ENCODE measurements at places on chromosomes 5 and 9.

DNA sequence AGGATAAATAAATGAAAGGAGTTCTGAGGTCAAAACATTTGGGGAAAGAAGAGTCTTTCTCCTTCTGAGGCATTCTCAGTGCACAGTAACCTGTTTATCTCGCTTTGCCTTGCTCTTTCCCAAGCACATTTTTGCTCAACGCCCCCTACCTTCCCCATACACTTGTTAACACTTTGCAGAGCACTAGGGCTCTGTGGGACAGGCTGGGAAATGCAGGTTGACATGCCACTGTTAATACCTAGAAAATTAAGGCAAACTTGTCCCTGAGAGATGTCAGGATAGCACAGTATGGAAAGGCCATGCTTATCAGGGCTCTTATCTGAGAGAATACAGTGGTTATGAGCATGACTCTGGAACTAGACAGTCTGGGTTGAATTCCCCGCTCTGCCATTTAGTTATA lies 152.0 kb downstream of the DOCK8 start:
- no peak for DNase-seq

DNA sequence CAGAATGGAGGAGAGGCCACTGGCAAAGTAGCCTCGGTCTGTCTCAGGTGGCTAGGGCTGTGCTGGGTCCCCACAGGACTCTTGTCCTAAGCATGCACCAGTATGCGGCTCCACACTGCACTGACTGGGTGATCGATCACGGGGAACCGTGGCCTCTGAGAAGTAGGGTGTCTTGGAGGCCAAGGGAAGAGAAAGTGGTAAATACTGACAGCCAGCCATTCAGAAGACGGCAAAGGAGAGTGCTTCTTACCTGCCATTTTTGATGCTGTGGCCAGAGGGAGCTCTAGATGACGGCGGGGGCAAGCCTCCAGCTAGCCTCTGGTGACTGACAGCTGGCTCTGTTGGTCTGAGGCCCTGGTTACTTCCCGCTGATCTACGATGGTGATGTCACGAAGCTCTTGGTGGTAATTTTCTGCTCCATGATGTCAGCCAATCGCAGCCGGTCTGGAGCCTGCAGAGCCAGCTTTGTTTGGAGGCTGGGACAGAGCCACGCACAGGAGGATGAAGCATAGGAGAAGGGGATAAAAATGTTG lies 40.4 kb upstream of the GADD45G start:
- DNase-seq, result peak; percentile 27

GRCh38 chr5:116291271-116291670 lies 206.4 kb downstream of the COMMD10 start:
- no peak for DNase-seq

DNA sequence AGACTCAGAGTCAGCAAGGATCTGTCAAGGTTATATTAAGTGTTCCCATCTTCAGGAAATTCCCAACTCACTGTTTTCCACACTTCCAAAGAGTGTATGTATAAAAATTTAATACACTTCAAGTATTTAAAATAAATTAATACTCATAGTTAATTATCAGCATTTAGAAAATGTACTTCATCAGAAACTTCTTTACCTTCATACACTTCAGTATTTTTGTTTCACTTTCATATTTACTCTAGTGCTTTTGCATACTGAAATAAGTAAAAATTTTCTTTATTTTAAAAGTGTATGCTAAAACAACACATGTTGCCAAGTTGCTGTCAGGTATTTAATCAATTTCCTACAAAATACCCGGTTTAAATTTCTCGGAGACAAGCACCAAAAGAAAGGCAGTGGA lies 16.5 kb downstream of the RICTOR start:
- DNase-seq, result no peak

DNA sequence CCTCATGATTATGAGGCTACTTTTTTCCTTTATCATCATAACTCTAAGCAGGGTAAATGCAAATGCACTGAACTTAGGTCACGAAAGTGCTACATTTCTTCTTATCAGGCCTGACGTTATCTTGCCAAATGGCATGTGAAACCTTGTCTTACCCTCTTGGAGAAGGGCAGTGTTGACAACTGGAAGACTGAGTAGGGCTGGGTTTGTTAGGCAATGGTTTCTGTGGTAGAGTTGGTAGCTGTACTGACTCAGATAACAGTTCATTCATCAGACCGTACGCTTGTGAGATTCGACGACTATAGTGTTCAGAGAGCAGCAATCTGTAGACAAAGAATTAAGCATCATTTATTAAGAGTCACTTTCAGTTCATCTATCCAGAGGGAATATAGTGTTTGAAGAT lies 127.7 kb downstream of the CPLANE1 start:
- no peak for DNase-seq

GRCh38 chr9:103889989-103890388 lies 204.1 kb upstream of the SMC2 start:
- DNase-seq, result no peak

- DNase-seq, result no peak
Measured at GRCh38 chr5:68465934-68466551, 250.5 kb downstream of the PIK3R1 start.

DNA sequence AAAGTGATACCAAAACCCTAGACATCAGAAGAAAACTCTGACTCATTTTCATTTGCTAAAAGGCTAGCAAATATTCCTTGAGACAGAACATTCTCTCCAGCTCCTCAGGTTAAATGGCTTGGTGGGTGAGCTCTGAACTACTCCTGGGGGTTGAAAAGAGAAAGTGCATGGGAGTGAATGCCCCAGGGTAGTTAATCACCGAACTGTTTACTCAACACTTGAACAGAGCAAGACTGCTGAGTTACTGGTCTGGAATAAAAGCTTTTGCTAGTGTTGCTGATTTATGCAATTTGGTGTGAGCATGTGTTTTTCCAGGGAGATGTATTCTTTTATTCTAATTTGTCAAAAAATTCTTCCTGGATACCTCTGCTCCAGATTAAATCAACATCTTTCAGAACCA lies 88.3 kb upstream of the PRDM9 start:
- DNase-seq, result no peak

- DNase-seq, result no peak
Measured at GRCh38 chr5:32630867-32631491, 45.6 kb downstream of the SUB1 start.

GRCh38 chr5:115349001-115349817 lies 52.8 kb upstream of the CCDC112 start:
- no peak for DNase-seq

DNA sequence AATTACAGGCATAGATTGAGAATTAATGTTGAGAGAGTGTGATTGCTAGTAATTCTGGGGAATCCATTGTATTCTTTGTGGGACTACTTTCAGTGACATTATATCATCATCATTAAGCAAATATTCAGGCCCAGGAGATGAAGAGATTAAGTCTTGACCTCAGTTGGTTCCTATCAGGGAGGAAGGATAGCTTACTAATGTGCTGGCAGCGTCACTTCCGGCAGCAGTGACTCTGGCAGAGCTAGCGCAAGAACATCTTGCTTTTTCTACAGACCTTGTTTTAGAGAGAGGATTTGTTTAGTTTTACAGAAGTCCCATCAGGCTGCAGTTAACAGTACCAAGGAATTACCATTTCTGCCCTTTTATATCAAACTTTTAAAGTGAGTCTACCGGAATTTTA lies 20.3 kb downstream of the OSTF1 start:
- DNase-seq, result no peak

DNA sequence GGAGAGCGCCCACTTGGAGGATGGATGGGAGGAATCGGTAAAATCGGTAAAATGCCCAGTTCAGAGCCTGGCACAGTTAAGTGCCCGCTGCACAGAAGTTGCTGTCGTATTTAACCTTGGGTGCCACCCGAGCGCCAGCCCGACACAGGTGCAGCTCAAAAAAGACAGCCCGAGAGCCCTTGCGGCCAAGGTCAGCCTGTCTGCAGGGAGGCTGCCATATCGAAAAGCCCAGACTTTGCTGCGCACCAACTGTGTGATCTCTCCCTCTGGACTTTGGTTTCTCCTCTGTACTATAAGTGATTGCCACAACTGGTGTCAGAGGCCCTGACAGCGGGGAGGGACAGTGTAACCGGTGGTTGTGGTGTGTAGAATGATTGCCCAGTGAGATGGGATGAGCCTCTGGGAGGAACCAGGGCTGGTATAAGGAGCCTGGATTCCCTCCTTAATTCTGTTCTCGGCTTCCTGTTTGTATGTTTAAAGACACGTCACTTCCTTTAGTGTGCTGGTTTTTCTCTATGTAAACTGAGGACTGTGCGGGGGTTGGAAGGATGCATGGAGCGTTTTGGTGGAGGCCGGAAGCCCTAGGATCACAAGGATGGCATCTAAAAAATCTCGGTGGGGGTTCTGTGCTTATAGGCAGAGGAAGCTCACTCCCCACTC lies 792 bp downstream of the NTMT1 start:
- DNase-seq, result peak; percentile 59

- no peak for DNase-seq
Measured at GRCh38 chr5:41841325-41841724, 28.9 kb downstream of the OXCT1 start.

- DNase-seq, result no peak
Measured at GRCh38 chr5:30572279-30572678, 621.2 kb upstream of the CDH6 start.

- DNase-seq, result no peak
Measured at GRCh38 chr5:122906768-122907167, 61.4 kb downstream of the SNX24 start.

- DNase-seq, result no peak
Measured at GRCh38 chr5:158854260-158854783, 245.4 kb downstream of the EBF1 start.

- no peak for DNase-seq
Measured at GRCh38 chr9:107976767-107977166, 487.2 kb upstream of the KLF4 start.

DNA sequence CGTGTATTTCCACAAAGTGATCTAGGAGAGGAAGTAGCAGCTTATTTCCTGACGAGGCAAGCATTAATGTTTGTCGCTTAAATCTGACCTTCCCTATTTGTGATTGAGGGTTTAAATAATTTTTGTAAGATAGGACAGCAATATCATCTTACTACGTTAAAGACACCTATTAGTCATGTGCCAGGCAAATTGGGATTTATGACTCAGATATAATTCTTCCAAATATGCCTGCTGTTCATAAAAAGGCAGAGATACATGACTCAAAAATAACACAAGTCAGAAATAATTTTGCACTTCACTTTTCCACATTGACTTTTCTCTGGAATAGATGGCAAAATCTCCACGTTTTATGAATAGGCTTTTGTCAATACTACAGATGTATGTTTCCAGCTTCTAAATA lies 43.0 kb upstream of the CDH12 start:
- DNase-seq, result no peak

DNA sequence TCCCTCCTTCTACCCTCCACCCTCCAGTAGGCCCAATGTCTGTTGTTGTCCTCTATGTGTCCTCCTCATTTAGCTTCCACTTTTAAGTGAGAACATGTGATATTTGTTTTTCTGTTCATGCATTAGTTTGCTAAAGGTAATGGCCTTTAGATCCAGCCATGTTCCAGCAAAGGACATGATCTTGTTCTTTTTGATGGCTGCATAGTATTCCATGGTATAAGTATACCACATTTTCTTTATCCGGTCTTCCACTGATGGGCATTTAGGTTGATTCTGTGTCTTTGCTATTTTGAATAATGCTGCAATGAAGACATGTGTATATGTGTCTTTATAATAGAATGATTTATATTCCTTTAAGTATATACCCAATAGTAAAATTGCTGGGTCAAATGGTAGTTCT lies 232.5 kb upstream of the PRR16 start:
- no peak for DNase-seq

- no peak for DNase-seq
Measured at GRCh38 chr9:136193891-136194279, 11.0 kb downstream of the LHX3 start.

- DNase-seq, result peak; percentile 47
Measured at GRCh38 chr5:157670662-157671591, at the start of gene C5orf52. Gene C5orf52, plus strand, starts transcription at chr5:157671533. Its CDS starts 82 bp downstream, at chr5:157671615.

GRCh38 chr9:73579823-73580222 lies 428.2 kb downstream of the ANXA1 start:
- DNase-seq, result no peak

DNA sequence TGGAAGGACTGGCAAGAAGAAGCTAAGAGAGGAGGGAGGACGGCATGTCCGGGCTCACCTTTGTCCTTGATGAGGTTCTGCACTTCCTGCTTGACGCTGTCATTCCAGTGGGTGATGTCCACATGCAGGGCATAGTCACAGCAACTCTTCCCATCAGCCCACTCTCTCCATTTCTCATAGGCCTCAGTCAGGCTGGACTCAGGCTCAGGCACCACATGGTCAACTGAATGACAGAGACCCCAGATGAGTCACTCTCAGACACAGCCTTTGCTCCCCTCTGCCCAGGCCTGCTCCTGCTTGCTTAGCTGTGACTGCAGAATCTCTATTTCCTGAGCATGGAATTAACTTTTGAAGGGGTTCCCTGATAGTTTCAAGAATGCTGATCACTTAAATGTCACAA lies 94.2 kb downstream of the DPYSL3 start:
- no peak for DNase-seq

DNA sequence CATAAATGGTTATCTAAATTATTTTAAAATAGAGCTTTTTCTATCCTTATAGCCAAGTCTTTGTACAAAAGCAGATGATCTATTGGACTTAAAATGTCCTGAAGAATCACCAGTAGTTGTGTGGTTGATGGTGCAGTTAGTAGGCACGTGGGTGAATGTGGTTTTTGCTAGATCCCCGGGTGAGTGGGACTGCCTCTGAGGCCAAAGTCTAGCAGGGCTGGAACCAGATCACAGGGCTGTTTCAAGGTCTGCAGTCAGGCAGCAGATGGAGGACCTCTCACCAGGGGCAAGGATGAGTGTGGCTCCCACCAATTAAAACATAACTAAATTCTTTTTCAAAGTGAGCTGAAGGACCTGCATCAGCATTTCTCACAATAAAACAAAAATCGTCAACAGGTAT lies 604.7 kb upstream of the FTMT start:
- DNase-seq, result no peak

- no peak for DNase-seq
Measured at GRCh38 chr9:70049236-70049635, 5.6 kb downstream of the MAMDC2 start.

DNA sequence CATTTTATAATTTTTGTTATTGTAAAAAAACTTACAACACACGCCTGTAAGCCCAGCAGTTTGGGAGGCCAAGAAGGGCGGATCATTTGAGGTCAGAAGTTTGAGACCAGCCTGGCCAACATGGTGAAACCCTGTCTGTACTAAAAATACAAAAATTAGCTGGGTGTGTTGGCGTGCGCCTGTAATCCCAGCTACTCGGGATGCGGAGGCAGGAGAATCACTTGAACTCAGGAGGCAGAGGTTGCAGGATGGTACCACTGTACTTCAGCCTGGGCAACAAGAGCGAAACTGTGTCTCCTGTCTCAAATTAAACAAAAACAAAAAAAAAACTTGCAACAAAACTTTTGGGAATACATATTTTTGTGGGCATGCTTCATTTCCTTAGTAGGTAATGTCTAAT lies 164.6 kb downstream of the CACNA1B start:
- no peak for DNase-seq

- no peak for DNase-seq
Measured at GRCh38 chr5:103397739-103398581, 139.4 kb downstream of the MACIR start.

- DNase-seq, result no peak
Measured at GRCh38 chr5:142186857-142187594, 78.4 kb downstream of the NDFIP1 start.

GRCh38 chr5:149415066-149415967 lies 36.2 kb upstream of the IL17B start:
- no peak for DNase-seq

- no peak for DNase-seq
Measured at GRCh38 chr9:114051281-114051680, 26.8 kb downstream of the AMBP start.

- DNase-seq, result no peak
Measured at GRCh38 chr5:1726956-1727355, 72.7 kb downstream of the MRPL36 start.

GRCh38 chr5:9057406-9058000 lies 488.4 kb downstream of the SEMA5A start:
- DNase-seq, result no peak
